ENCODE measurements at places on chromosomes 3 and 15. TPM values are rescaled to one million over a fixed set of nuclear protein-coding genes. Genes with fewer than 3 reads are reported as not detected.

Gene PPARG
- total RNA-seq, result 14.4 TPM

Gene EXOSC7
- 81.9 TPM for total RNA-seq

Gene ZNF502
- not detected for total RNA-seq

Gene MED12L
- 0.81 TPM for total RNA-seq

Gene TEX55
- not detected for total RNA-seq
